ENCODE measurements at places on chromosomes 12 and 14.

- DNase-seq = no peak
These were observed 85.5 kb downstream of the PTPRB start for GRCh38 chr12:70551731-70552130.

- no peak for DNase-seq
These were observed 252.6 kb downstream of the ACSS3 start for GRCh38 chr12:81330480-81330879.

DNA sequence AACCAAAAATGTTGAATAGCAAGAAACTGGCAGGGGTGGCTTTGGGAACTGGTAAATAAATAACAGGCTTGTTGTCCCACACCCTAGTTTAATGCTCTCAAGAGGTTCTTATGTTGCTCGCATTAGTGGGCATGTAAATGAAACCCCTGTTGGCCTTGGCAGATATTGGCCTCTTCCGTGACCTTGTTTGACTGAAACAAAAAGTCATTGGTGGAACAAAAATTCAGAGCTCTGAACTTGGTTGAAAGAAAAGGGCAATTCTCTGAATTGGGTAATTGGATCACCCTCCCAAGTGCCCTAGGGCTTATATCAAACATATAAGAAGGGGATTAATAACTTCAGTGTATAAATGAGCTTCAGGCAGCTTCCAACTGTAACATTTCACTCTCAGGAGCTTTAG lies 426.2 kb downstream of the ZFP36L1 start:
- no peak for DNase-seq

- peak; percentile 76 for DNase-seq
These were observed 91.8 kb downstream of the EML1 start for GRCh38 chr14:99884834-99885648.

- DNase-seq = peak; percentile 63
These were observed 3.5 kb upstream of the FAR2 start for GRCh38 chr12:29145372-29146170.

- DNase-seq = no peak
These were observed 24.4 kb upstream of the PTPRQ start for GRCh38 chr12:80419644-80420043.

- no peak for DNase-seq
These were observed 255.9 kb downstream of the DPF3 start for GRCh38 chr14:72638021-72638420.

- DNase-seq = no peak
These were observed 11.7 kb upstream of the BATF start for GRCh38 chr14:75510547-75510946.

DNA sequence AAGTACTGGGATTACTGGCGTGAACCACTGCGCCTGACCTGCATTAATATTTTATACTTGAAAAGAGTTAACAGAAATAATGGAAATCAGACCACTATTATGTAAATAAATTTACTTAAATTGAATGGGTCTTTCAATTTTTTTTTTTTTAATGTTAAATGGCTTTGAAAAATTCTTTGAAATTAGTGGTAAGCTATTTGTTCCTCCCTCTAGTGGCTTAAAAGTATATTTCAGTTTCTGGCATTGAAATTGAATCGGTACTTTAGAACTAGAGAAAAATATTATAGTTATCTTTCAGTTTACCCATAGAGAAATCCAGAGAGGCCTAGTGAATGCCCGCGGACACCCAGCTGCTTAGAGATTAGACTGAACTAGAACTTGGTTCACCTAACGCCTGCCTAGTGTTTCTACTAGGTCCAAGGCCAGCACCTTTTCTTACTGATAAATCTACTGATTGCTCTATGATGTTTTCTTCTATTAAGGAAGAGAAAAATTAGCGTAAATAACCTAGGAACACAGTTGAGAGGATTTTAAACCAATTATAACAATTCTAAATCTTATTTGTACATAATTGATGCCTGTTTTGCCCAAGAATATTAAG lies 106.5 kb downstream of the EML1 start:
- DNase-seq = no peak

GRCh38 chr12:71999795-72000194 lies 61.1 kb downstream of the TPH2 start:
- no peak for DNase-seq

- peak; percentile 54 for DNase-seq
These were observed 217.3 kb downstream of the PPM1H start for GRCh38 chr12:62717643-62718042.

DNA sequence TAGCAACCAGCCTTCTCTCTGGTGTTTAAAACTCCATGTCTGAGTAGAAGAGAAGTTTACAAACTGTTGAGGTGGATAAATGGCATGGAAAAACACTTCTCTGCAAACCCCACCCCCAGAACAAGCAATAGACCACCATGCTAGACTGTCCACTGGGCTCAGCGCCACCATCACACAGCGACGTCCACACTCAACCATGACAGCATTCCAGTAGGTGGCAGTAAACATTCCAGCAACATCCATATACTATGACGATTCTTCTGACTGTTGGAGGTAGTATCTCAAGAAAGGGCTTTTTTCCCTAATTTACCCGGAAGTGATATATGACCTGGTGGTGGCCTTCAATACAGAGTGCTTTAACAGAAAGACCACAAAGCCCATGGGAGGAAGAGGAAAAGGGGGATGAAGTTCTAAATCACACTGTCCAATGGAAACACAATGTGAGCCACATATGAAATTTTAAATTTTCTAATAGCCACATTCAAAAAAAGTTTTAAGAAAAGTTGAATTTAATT lies 152.2 kb downstream of the SLC15A4 start:
- DNase-seq = no peak

- DNase-seq = no peak
These were observed 8.6 kb downstream of the PMEL start for GRCh38 chr12:55957106-55957859.

GRCh38 chr12:63889721-63890509 lies 45.4 kb downstream of the SRGAP1 start:
- DNase-seq = no peak

DNA sequence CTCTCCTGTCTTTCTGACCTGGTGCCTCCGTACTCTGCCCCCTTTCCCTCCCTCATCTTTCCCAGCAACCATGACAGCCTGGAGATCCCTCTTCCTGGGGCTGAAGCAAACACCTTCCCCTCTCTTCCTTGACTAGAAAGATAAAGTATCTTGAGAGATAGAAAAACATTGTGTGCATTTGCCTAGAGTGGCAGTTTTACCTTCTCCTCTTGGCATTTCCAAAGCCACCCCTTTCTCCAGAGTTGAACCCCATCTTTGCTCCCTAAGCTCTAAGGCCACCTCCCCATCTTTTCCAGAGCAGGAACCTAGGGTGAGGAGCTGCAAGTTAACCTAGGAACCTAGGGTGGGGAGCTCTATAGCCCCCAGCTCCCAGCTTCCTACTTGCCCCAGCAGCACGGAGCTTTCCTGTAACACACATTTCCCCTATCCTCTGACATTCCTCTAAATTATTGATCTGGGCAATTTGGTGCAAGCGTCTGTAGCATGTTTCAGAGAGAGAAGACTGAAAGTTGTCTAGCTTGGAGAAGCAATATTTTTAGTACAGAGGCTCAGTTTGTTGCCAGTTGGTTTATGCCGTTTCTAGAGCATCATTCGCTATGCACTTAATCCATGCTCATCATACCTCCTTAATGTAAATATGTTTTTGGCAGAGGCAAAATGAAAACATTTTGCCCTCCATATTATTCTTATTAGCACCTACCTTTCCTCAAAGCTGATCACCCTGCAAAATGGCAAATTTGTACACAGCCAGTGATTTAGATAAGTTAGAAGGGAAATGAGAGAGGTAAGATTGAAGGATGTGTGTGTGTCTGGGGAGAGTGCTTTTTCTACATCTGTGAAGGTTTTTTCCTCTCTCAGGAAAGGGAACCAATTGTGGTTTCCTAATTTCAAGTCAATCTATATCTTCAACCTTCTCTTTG lies 5.4 kb upstream of the TBX3 start:
- DNase-seq = no peak

GRCh38 chr14:71754422-71755095 lies 177.7 kb upstream of the RGS6 start:
- DNase-seq = peak; percentile 42

DNA sequence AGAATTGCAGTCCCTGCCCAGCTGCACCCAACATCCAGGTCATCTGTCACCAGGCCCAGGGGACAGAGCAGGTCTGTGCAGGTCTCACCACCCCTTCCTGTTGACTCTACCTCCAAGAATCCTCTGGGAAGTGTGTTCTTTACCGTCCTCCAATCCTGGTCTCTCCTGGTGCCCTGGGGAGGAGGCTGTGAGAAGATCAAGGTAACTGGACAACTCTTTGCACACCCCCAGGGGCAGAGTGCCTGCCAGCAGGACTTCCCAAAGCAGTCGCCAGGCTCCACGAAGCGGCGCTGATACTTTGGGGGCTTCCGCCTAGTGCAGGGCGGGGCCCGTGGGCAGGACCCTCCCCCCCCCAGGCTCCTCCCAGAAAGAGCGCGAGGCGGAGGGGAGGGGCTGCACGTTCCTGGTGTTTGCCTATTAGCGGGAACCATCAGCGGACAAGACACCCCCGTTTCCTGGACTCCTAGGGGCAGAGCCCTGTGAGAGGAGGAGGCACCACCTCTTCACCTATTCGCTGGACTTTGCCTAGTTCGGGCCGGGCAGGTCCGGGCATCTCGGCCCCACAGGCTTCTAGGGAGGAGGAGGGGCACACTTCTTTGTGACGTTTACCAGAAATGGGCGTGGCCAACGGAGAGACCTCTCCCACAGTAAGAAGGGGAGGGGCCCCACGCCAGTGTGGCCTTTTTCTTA lies 918.0 kb downstream of the AACS start:
- DNase-seq = peak; percentile 97

GRCh38 chr14:51202914-51203665 lies 37.0 kb upstream of the TMX1 start:
- DNase-seq = no peak

DNA sequence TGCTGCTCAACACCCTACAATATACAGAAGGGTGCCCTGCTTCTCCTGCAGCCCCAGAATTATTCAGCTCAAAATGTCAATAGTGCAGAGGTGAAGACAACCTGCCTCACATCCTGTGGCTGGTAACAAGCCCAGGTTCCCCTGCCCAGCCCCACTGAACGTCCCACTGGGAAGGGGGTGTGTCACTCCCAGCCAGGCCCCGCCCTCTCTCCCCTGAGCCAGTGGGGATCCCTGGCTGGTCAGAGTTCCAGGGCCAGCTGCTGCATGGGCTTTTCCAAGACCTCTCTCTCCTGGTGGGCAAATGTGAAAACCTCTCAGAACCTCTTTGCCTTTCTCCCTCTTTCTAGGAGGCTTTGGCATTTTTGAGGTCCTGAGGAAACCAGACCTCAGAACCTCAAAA lies 13.7 kb upstream of the LHX5 start:
- DNase-seq = peak; percentile 70

DNA sequence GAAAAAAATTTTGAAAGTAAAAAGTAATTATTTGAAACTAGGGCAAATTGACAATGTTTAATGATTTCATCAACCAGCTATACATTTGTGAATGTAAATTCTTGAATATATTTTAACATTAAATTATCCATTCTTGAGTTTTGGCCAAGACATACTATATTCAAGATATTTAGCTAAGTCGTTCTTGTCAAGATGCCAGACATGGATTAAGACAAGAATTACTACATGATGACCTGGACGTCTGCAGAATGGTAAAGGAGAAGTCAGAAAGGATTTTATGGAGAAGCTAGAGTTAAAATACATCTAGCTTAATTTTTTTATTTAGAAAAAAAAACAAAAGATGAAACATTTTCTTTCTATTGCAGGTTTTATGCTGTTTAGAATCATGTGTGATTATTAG lies 255.8 kb downstream of the TMTC2 start:
- DNase-seq = no peak

- no peak for DNase-seq
These were observed 55.2 kb downstream of the ERO1A start for GRCh38 chr14:52640137-52640536.

GRCh38 chr12:52146822-52147366 lies 44.9 kb downstream of the KRT80 start:
- DNase-seq = no peak

DNA sequence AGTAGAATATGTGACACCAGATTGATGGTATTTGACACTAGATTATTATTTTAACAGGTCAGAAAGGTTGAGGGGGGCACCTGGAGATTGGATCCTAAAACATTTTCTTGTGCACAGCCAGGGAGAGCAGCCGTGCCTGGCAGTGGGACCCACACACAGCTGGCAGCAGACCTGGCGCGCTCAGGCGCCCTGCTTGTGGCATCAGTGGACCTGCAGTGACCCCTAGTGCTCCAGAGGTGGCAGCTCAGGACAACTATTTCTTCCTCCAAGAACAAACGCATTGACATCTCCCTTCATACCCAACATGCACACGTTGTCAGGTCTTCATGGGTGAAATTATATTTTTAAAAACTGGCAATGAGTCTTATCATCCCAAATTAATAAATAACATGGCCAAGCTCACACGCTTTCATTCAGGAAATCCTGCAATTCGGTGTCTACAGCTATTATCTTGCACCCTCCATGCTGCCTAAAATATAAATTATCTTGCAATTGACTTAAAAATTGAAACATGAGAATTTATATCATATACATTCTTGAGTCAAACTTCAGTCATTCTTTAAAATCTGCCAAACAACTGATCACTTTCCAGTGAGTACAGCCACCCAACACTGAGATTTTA lies 7.7 kb upstream of the TMEM132D start:
- DNase-seq = peak; percentile 88

GRCh38 chr14:64513271-64513670 lies 8.7 kb downstream of the ZBTB1 start:
- no peak for DNase-seq

GRCh38 chr14:29755311-29756018 lies 172.2 kb downstream of the PRKD1 start:
- DNase-seq = no peak

- no peak for DNase-seq
These were observed 20.9 kb upstream of the TMED10 start for GRCh38 chr14:75197338-75197737.

- peak; percentile 37 for DNase-seq
These were observed 398.2 kb downstream of the PRKD1 start for GRCh38 chr14:29529418-29529817.

DNA sequence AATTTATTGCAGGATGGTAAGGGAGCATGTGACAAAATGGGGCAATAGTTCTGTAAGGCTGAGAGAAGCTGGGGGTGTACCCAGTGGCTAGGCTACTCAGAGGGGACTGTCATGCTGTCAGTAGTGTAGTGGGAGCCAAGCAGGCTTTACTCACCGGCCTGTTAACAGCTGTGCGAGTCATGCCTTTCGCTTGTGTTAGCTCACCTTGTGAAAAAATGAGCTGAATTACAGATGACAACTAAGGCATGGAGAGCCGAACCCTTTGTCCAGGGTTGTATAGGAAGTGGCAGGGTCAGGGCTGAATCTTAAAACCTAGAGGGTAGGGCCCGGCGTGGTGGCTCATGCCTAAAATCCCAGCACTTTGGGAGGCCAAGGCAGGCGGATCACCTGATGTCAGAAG lies 37.9 kb downstream of the SH2B3 start:
- no peak for DNase-seq
